ENCODE measurements at places on chromosomes 7 and 10. TPM values are rescaled to one million over a fixed set of nuclear protein-coding genes. Genes with fewer than 3 reads are reported as not detected.

Gene MUC3A
- total RNA-seq = 1.3 TPM

Gene BMPER
- total RNA-seq = 4.6 TPM

Gene DNAH11
- total RNA-seq = 0.26 TPM

Gene NKX2-3
- total RNA-seq = 2.8 TPM

Gene HTR5A
- not detected for total RNA-seq

Gene TDRD1
- 0.16 TPM for total RNA-seq

Gene PRRT4
- 17.4 TPM for total RNA-seq

- no peak for DNase-seq
These were observed 53.9 kb upstream of the PLPP4 start for GRCh38 chr10:120403109-120403508.

DNA sequence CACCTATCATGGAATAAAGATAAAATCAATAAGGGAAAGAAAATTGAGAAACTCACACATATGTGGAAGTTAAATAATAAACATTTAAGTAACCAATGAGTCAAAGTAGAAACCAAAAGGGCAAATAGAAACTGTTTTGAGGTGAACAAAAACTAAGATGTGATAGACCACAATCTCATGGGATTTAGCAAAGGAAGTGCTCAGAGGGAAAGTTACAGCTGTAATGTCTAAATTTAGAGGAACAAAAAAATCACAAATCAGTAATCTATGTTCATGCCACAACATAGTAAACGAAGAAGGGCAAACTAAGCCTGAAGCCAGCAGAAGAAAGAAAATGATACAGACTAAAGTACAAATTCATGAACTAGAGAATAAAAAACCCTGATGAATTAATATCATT, 16.3 kb downstream of the CYP3A4 start:
- no peak for DNase-seq

DNA sequence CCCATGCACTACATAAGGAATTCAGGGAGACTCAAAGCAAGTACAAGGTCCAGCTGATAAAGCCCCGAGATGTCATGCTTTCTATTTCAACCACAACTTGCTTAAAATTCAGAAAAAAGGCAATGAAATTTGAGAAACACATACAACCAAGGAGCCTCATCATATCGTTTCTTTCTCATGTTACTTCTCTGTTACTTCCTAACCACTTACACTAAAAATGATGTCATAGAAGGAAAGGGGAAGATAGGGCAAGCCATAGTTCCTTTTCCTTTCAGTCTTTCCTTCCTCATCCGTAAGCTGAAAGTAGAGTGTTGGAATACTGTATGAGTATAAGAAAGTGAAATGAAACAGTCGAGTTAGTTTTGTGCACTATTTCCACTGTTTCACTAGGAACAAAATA, 27.9 kb upstream of the CDK14 start:
- DNase-seq = no peak

DNA sequence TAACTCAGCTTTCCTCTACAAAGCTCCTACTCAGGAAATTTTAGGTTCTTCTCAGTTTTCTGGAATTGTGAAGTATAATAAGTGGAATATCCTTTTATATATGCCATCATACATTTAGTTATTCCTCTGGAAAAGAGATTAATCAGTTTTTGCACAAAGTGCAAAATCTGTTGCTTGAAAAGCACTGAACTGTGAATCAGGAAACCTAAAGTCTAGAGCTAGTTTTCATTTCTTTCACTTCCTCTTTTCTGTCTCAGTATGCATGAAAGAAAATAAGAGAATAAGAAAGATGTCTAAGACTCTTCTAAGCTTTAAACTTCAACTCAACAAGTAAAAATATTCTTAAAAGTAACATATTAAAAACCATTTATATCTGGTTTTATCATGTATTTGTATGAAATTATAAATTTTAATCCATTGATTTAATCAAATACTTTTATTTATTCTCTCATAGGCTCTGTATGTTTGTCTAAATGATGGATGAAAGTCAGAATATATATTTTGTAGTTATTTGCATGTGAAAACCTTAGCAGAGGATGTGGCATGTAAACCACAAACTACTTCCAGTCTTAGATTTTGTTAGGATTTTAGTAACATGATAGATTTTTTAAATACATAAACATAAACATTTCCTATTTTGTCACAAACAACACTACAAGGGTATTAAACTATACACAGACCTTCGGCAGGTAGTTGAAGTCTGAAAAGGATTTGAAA, 1073.0 kb downstream of the XPNPEP1 start:
- no peak for DNase-seq

- peak; percentile 60 for DNase-seq
These were observed 322.3 kb downstream of the WDR37 start for GRCh38 chr10:1378473-1378872.

GRCh38 chr10:126911301-126911700, 6.1 kb downstream of the DOCK1 start:
- no peak for DNase-seq

GRCh38 chr10:59838085-59838789, 68.1 kb downstream of the CCDC6 start:
- DNase-seq = no peak

GRCh38 chr10:119104654-119105015, 722 bp downstream of the DENND10 start:
- DNase-seq = no peak

- DNase-seq = no peak
These were observed 39.6 kb upstream of the TNPO3 start for GRCh38 chr7:129094501-129094900.

- no peak for DNase-seq
These were observed 5.9 kb upstream of the UPF2 start for GRCh38 chr10:12048547-12048946.

- DNase-seq = no peak
These were observed 30.1 kb downstream of the NUDCD3 start for GRCh38 chr7:44460325-44460724.

DNA sequence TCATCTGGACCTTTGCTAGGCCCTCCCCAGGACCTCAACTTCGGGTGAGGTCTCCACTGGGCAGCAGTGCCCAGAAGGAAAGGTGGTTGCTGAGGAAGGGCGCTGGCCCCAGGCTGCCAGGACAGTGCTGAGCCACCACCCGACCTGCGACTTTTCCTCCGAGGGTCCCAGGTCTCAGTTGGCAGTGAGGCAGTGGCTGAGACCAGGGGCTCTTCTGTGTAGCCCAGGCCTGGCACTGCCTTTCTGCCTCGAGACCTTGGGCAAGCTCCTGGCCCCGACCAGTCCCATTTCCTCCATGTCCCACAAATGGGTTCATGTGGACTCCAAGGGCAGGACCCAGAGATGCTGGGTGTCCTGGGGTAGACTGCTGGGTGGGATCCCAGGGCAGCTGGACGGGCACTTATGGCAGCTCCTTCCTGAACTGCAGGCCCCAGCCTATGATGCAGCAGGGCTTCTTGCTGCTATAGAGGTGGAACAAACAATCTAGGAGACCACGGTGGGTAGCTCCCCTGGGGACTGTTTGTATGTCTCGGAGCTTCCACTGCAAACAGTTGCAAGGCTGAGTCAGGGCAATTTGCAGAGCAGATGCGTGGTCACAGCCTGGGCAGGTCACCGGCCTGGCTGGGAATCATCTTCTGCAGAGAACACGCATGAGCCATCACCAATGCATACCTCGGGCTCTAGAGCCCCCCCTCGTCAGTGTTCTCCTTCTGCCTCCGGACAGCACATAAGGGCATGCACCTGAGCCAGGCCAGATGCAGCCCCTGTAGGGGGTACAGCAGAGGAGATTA, 17.9 kb upstream of the LRRC18 start:
- DNase-seq = peak; percentile 60

- no peak for DNase-seq
These were observed 166.7 kb downstream of the DNAJB9 start for GRCh38 chr7:108736221-108736891.

GRCh38 chr7:84948634-84949033, 238.2 kb downstream of the SEMA3D start:
- no peak for DNase-seq

DNA sequence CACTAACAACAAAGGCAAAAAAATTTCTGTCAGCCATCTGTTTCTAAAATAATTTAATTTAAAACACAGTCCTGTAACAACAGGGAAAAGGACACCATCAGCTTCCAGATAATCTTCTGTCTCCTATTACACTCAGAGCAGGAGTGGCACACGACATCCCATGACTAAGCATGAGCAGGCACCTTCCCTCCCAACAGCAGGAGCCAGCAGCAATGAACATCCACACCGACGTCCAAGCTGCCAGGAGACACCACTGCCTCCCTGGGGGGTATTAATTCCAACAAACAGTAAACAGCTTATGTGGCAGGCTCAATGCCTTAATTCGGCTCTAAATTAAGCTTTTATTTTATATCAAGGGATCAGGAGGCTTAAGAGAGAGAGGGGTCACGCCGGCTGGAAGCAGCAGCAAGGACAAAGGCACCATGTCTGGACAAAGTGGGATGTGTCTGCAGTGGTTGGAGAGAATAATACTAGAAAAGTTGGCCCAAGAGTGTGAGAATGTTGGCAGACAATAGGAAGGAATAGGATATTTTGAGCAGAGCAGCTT, 45.7 kb downstream of the KIAA1549 start:
- DNase-seq = no peak

GRCh38 chr7:39720586-39720985, 97.2 kb downstream of the RALA start:
- no peak for DNase-seq

- no peak for DNase-seq
These were observed 36.0 kb upstream of the NRG3 start for GRCh38 chr10:81838950-81839349.

- DNase-seq = no peak
These were observed 3.9 kb downstream of the GRID2IP start for GRCh38 chr7:6547400-6547799.

Measured in mesenteric fat pad (tissue), 1 donor.